A549 treated with dexamethasone at 1 μM for 4 hours (cell line): ENCODE measurements at places on chromosomes 6 and 20. TPM values are rescaled to one million over a fixed set of nuclear protein-coding genes. Genes with fewer than 3 reads are reported as not detected.

TSHZ2 gene
- not detected in 5 replicates for total RNA-seq

LIME1 gene
- 2.9 to 9.5 TPM (median 8.9 TPM) in 5 replicates for total RNA-seq

HAO1 gene
- not detected in 5 replicates for total RNA-seq

PRND gene
- 0.01 TPM in 1 of 5 replicates, not detected in the others for total RNA-seq

KIAA1755 gene
- total RNA-seq, result 0.13 to 0.26 TPM (median 0.18 TPM) in 5 replicates

ADGRF5 gene
- total RNA-seq, result 0.01 TPM in 1 of 5 replicates, not detected in the others

SNAP25 gene
- 15.3 to 20.7 TPM (median 16.8 TPM) in 5 replicates for total RNA-seq

HLA-DQB1 gene
- total RNA-seq, result not detected in 5 replicates

MUC21 gene
- 0.02 TPM in 1 of 5 replicates, not detected in the others for total RNA-seq

EGFL8 gene
- 0.70 to 2.2 TPM (median 1.5 TPM) in 5 replicates for total RNA-seq

POU5F1 gene
- 11.8 to 22.2 TPM (median 16.0 TPM) in 5 replicates for total RNA-seq

PNLDC1 gene
- total RNA-seq, result 0.04 to 0.06 TPM (median 0.05 TPM) in 3 of 5 replicates, not detected in the others

TPBG gene
- 30.0 to 36.1 TPM (median 35.1 TPM) in 5 replicates for total RNA-seq

CARMIL1 gene
- 8.5 to 10.3 TPM (median 8.9 TPM) in 5 replicates for total RNA-seq

RFX6 gene
- not detected in 5 replicates for total RNA-seq

SLC22A2 gene
- 0.04 to 0.15 TPM (median 0.06 TPM) in 3 of 5 replicates, not detected in the others for total RNA-seq

RBM24 gene
- total RNA-seq, result 5.2 to 9.3 TPM (median 6.5 TPM) in 5 replicates

SMLR1 gene
- not detected in 5 replicates for total RNA-seq

NUP153 gene
- total RNA-seq, result 25.8 to 40.2 TPM (median 34.7 TPM) in 5 replicates

GJA1 gene
- 48.6 to 69.2 TPM (median 63.2 TPM) in 5 replicates for total RNA-seq

MLIP gene
- not detected in 5 replicates for total RNA-seq

HFE gene
- 11.0 to 15.1 TPM (median 14.1 TPM) in 5 replicates for total RNA-seq

SLC22A7 gene
- not detected in 5 replicates for total RNA-seq

DYNLT2 gene
- total RNA-seq, result 0.43 to 0.62 TPM (median 0.56 TPM) in 5 replicates

BPIFB2 gene
- total RNA-seq, result not detected in 5 replicates

BNIP5 gene
- 0.02 to 0.05 TPM (median 0.03 TPM) in 5 replicates for total RNA-seq

WFDC5 gene
- not detected in 5 replicates for total RNA-seq

PGK2 gene
- not detected in 5 replicates for total RNA-seq

SLPI gene
- total RNA-seq, result 7.6 to 12.8 TPM (median 11.3 TPM) in 5 replicates
